ENCODE measurements at places on chromosomes 5 and 9.

DNA sequence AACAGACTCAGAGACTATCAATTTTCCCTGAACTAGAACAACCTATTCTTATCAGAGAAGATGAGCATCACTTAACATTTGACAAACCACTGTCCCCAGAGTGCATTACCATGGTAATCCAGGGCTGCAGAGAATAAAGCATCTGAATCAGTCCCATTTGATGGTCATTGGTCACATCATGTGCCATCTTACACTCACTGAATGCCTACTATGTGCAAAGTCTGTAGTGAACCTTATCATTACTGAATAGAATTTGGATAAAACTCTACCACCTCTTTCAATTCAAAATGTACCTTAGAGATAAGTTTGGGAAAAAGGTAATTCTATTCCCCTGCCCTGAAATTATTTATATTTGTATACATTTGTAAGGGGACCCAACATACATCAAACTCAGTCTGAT, 156.4 kb upstream of the TRPC7 start:
- no peak for DNase-seq

DNA sequence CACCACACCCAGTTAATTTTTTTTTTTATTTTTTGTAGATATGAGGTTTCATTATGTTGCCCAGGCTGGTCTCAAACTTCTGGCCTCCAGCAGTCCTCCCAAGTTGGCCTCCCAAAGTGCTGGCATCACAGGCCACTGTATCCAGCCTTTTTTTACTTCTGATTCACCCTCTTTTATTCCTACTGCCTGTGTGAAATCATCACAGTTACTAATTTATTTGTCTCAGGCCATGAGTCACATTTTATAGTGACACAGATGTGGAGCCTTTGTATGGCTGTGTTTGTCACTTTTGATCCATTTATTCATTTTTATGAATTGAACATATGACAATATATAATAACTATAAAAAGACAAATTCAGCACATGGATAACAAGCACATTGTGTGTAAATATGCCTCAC, 67.1 kb upstream of the SNX2 start:
- DNase-seq, result no peak

DNA sequence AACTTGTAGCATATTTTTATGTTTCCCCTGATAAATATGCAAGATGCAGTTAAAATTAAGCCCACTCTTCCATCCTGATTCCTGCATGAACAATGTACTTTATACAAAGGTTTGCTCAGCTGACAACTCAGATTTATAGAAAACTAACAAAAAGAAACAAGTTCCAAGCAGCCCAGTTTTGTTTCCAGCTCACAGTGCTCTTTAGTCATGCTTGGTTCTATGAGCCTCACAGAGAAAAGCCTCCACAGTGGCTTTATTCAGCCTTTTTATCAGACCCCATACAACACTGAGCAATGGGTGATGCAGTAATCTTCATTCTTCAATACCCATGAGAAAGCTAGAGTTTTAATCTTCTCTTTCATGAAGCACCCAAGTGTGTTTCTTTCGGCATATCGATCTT, 329.6 kb downstream of the SLCO4C1 start:
- no peak for DNase-seq

- no peak for DNase-seq
These were observed 177.5 kb downstream of the PDE4D start for GRCh38 chr5:59716029-59716428.

DNA sequence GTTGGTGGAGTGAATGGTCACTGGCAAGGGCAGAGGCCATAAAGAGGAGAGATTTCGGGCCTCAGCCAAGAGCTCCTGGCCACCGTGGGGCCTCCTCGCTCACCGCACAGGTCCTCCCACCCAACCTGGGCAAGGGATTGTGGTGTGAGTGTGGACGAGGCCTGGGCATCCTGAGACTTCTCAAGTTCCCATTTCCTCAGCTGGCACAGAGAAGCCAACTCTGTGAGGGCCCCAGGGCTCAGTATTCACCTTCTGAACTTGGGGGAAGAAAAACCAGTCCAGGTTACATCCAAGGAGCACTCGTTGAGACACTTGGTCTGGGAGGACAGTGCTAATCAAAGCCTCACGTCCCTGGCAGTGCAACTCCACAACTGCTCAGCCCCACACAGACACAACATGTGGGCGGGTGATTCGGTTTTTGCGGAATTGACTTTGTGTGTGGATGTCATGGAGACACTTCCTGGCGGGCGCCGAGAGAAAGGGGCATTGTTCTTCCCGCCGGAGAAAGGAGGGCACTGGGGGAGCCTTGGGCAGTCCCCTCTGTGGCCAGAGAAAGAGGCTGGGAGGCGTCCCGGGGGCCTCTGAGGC, 28.5 kb upstream of the NKD2 start:
- DNase-seq, result peak; percentile 27

GRCh38 chr5:161481922-161482321, 64.6 kb downstream of the GABRB2 start:
- no peak for DNase-seq

- no peak for DNase-seq
These were observed 41.2 kb downstream of the PDCD1LG2 start for GRCh38 chr9:5551368-5552150.

GRCh38 chr5:16502866-16503265, 37.3 kb upstream of the ZNF622 start:
- no peak for DNase-seq

GRCh38 chr9:136310273-136311030, 6.6 kb upstream of the CCDC187 start:
- DNase-seq, result no peak

DNA sequence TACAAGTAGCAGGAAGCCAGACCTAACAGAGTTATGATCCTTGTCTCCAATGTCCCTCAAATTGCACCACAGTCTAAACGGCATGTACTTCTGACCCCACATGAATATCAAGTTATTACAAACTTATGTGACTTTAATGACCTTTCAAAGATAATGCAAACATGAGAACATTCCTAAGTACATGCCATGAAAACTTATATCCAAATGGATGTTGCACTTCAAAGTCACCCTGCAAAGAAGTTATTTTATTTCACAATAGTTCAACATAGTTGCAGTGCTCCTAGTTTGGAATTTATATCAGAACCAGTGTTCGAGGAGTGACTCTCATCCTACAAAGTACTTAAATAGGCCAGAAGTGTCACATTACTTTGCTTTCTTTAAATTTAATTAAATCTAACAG, 41.2 kb upstream of the ITGA1 start:
- DNase-seq, result no peak

DNA sequence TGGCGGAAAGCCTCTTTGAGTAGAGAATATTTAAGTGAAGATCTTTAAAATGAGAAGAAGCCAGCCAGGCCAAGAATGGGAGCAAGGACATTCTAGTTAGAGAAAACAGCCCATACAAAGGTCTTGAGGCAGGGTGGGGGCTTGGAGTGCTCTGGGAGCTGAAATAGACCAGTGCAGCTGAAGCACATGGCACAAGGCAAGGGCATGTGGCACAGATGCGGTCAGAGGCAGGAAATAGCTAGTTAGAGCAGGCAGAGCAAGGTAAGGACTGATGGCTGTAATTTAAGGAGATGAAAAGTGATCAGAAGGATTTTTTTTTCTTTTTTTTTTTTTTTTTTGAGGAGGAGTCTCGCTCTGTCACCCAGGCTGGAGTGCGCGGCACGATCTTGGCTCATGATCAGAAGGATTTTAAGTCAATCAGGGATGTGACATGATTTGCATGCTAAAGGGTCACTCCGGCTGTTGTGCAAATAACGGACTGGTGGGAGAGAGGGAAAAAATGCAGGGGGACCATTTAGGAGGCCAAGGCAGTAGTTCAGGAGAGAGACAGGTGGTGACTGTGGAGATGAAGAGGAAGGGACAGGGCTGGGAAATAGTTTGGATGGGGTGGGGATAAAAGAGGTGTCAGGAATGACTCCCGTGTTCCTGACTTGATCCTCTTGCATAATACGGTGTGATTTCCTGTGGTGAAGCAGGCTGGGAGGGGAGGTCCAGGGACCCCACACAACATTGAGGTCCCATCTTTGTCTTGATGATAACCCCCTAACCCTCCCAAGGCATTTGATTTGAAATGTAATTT, 207.6 kb downstream of the HSPA4 start:
- no peak for DNase-seq

GRCh38 chr9:137486545-137487453, 27.7 kb upstream of the NSMF start:
- no peak for DNase-seq

DNA sequence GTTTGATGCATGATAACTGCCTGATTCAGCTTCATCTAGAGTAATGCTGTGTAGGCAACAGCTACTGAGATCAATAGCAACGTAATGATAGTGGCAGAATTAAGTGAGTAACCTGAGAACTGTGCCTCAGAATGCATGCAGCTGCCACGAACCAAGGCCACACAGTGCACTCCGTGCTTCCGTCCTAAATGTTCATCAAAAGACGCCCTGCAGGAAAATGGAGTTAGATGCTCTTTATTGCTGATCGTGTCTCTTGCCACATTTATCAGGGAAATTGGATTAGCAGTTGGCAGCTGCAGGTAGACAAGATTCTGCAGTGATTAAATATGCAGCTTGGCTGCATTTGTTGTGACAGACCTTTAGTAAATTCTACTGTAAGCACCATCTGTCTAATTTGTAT, 107.7 kb upstream of the TLX3 start:
- no peak for DNase-seq

DNA sequence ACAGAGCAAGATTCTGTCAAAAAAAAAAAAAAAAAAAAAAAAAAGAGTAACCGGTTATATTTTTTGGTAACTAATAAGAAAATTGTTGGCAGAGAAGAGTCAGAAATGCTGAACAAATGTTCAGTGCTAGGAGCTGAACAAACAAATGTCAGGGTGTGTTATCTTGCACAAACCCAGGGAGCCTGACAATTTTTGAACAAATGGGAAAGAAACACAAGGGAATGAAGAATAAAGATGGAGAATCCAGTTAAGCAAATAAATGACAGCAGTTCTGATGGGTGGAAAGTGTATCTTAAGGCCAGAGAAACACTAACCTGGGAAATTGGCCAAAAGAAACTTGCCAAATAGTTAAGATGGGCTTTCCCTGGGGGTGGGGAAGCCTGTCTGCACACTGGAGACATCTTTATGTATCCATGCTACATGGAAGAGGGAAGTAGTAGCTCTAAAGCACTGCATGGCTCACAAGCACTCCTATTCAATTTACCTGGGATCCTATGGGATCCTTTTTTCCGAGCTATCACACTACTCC, 23.7 kb downstream of the KLHL3 start:
- DNase-seq, result no peak

GRCh38 chr5:146399481-146399880, 47.7 kb upstream of the TCERG1 start:
- DNase-seq, result no peak

- no peak for DNase-seq
These were observed 461.4 kb upstream of the ST8SIA4 start for GRCh38 chr5:101364469-101364868.

DNA sequence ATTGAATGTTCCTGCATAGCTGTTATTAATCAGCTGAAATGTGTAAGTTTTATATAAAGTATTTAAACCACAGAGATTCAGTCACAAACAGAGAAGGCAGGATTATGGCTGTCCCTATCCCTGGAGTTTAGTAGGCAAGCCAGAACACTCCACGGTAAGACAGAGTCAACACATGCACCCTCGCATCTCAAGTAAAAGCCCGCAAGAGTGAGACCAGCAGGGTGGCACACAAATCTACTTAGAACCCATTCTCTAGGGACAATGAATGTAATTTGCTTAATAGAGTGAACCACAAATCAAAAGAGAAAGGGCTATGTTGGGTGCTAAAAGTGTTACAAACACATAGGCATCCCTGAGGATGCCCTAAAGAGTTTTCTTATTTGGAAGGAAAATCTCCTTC, 35.1 kb downstream of the LPAR1 start:
- no peak for DNase-seq

DNA sequence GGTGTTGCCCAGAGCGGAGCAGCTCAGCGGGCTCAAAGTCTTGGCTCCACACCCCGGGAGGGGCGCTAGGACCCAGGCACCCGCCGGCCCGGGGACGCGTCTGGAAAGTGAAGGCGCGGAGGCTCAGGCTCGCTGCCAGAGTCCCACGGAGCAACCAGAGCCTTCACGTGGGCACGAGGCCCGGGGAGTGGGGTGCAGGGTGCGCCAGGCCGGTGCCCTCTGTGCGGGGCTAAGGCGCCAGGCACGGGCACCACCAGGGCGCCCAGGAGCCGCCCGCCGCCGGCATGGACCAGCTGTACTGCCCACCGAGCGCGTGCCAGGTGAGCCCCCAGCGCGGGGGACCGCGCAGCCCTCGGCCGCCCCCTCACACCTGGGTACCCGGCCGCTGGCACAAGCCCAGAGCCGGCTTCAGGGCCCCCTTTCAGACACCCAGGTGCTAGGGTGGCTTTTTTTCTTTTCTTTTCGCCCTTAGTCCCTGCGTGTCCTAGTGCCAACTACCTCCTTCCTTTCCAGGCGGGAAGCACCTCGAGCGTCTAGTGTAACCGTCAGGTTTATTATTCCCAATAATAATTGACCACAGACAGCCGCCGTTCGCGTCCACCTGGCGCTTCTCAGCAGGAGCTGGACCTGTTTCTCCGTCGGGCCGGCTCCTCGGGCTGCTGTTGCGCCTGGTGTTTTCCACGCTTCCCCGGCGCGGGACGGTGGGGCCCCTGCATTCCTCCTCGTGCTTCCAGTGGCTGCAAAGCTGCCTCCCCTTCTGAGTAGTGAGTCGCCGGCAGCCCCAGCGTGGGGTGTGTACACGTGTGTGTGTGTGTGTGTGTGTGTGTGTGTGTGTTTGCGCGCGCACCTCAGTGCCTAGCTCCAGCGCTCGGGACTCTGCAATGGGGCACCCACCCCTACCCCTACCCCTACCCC, 30.1 kb upstream of the PDE8B start:
- DNase-seq, result peak; percentile 51

DNA sequence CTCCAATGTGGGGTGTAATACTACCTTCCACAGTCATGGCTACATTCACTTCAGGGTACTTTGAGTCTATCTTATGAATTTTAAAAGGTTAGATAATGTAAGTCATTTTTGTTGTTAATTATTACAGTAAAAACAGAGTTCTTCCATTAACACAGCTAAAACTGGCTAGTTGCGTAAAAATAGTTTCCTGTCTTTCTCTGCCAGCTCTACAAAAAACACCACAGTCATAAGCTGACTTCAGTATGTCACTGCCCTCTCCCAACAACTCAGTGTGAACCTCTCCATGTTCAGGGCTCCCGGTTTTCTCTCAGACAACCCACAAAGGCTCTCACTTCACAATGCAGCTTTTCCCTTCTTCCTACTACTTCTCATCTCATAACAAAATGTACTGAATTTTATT, 84.8 kb upstream of the ITGA1 start:
- DNase-seq, result no peak

DNA sequence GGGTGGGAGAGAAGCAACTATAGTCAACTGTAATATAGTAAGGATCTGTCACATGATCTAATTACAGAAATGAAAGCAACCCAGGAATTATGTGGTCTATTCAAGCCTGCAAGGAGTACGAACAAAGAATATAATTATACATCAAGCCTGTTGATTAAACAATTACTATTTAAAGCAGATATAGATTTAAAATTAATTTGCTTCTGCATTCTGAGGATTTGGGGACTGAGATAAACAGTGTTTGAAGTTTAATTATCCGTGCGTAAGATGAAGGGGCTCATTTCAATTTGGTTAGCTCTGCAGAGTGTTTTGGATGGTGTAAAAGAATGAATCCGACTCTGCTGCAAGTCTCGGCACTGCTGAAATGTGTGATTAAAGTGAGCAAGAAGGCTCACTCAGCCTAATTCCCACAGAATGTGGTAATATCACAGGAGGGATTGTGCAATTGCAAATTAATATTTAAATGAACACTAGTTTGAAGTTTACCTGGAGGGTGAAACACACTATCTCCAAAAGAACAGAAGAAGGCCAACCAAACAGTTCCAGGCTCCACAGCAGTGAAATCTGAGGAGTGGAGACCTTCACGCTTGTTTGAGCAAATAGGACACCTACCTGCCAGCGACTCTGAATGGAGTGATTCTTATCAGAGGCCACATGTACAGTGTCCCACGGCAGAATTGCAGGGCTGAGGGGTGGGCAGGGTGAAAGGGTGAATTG, 420.6 kb upstream of the SLC30A5 start:
- no peak for DNase-seq

Measured in dorsolateral prefrontal cortex (tissue), 122 donors.